ENCODE measurements at places on chromosomes 6 and 20. TPM values are rescaled to one million over a fixed set of nuclear protein-coding genes. Genes with fewer than 3 reads are reported as not detected.
A peak's percentile ranks its signal among the peaks of the same experiment; 100 is the strongest.

DNA sequence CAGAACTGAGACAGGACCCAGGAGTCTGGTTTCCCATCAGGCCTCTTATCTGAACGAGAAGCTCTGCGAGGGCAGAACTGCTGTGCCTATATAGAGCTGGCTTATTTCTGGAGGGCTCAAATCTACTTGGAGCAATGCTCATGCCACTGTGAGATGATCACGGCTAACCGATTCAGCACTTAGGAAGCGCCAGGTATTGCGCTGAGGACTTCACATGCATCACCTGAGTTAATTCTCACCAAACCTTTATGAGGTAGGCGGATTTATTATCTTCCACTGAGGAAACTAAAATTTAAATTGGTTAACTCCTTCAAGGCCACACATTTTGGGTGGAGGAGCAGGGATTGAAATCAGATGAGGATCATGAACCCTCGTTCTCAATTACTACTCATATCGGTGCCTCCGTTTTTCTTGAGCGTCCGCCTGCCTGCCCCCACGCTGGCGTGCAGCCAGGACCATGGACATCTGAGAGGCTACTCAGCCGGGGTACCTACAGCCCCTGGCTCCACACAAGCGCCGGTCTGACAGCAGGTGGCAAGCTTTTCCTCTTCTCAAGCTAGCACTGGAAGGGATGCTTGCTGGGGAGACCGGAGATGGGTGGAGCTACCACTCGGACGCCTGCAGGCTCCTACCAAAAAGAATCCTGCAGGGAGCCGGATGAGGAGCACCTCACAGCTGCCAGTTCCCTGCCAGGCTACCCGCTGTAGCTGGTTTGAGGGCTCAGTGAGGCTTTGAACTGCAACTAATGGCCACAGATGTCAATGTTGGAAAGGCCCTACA is 1.0 kb upstream of the PCIF1 start:
- peak; percentile 59 for DNase-seq

The MUCL3 gene
- polyA plus RNA-seq: not detected

The NOX3 gene
- polyA plus RNA-seq: not detected

DNA sequence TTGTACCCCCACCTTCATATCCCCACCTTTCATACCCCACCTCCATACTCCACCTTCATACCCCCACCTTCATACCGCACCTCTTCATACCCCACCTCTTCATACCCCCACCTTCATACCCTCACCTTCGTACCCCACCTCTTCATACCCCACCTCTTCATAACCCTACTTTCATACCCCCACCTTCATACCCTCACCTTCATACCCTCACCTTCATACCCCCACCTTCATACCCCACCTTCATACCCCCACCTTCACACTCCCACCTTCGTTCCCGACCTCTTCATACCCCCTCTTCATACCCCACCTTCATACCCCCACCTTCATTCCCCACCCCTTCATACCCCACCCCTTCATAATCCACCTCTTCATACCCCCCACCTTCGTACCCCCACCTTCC is 92.9 kb upstream of the NAA20 start:
- no peak for DNase-seq

DNA sequence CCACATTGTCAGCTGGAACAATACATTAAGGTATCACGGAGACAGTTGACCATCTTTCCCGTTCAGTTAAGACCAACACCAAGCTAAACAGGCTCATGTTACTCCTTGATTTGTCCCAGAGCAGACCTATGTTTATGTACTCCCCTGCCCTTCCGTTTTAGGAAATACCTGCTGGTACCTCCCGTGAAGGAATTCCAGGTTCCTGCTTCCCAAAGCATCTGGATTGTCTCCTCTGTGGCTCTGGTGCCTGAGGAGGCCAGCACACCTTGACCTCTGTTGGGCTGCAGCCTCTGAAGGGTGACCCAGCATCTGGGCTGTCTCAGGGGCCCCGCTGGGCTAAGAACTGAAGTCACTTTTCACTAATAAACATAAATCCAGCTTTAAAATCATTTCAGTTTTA is 647.8 kb upstream of the MARCKS start:
- no peak for DNase-seq

The HLA-DOB gene
- 0.31 TPM for polyA plus RNA-seq

The CD24 gene
- polyA plus RNA-seq: 0.21 TPM

DNA sequence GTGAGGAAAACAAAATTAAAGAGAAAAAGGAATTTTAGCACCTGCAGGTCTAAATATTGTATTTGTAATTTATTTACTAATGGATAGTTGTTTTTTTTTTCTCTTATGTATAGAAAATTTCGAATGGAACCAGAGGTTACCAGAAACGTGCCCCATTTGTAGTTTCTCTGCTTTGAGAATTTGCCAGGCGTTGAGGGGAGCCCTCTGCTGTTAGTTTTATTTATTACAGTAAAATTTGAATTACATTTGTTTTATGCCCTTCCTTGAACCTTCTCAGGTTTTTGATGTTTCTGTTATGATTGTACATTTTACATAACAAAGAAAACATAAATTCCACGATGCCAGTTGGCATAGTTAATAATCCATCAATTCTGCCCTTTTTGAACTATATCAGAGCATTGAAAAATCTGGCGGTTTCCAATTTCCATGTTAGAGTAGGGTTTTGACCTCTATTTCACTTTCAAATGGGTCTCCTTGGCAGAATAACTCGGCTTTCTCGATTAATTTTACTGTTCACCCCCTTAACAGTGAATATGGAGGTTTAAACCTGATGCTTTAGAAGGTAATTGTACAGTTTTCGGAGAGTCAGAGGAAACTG is 35.1 kb upstream of the RFPL4B start:
- peak; percentile 29 for DNase-seq

All from CD4-positive, CD25-positive, alpha-beta regulatory T cell (primary cell).